ENCODE measurements at places on chromosomes 7 and 10.

- DNase-seq, result peak; percentile 22
Measured at GRCh38 chr10:116408719-116409118, 18.9 kb upstream of the PNLIPRP3 start.

DNA sequence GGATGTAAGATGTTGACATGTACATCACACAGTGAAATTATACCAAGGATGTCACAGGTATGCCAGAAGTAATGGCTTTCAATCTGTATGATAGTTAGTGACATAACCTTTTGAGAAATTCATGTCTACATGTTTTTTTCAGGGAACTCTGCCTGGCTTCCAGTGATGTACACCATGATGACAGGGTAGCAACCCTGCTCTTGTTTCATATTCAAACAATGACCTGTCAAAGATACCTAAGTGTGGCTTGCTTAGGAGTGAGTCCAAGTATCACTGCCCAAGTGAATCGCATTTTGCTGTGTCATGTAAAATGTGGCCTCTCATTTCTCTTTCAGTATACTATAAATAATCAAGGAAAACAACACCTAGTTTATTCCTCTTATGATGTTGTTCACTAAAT lies 205.8 kb upstream of the DKK1 start:
- no peak for DNase-seq

- no peak for DNase-seq
Measured at GRCh38 chr7:141295367-141295895, 221.6 kb downstream of the TMEM178B start.

DNA sequence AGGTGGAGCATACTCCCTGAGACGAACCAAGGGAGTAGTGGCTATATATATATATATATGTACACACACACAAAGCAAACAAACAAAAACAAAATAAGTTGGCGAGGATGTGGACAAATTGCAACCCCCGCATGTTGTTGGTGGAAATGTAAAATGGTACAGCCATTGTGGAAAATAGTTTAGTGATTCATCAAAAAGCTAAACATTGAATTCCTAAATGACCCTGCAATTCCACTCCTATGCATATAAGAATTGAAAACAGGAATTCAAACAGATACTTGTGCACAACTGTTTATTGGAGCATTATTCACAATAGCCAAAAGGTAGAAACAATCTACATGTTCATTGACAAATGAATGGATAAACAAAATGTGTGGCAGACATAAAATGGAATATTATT lies 407.9 kb downstream of the KCNMA1 start:
- no peak for DNase-seq

GRCh38 chr10:132777441-132777840 lies 8.5 kb downstream of the NKX6-2 start:
- no peak for DNase-seq

DNA sequence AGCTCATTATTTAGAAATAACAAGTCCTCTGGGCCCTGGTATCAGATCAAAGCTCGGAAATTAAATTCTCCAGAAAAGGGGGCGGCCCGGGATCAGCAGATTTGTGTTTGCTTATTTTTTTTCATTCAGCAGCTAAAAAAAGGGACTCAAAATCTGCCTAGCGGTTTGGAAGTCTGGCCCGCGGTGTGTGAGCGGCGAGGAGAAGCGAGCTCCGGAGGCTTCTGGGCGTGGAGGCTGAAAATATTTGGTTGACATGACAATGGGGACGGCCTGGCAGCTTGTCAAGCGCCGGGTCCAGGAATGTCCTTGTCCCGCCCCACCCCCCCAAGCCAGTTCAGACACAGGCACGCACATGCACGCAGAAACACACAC lies 43.4 kb downstream of the FOXL3 start:
- no peak for DNase-seq

- no peak for DNase-seq
Measured at GRCh38 chr7:27962273-27962672, 218.3 kb downstream of the JAZF1 start.

DNA sequence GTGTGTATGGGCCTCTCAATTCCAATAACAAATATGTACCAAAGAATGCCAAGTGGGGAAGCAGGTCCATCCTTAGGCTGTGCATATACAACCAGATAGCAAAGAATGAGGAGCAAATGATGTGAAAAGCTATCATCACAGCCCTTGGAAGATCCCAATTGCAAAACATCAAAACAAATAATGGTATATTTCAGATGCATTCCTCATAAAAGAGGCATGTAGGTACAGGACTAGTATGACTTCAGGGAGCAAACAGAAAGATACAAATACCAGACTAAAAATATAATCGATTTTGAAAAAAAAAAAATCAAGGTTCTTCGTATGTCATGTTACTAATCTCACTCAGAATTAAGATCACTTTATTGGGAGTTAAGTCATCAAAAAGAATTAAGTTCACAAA lies 18.5 kb upstream of the SPOCK2 start:
- no peak for DNase-seq

GRCh38 chr7:92723943-92724342 lies 112.4 kb downstream of the CDK6 start:
- peak; percentile 91 for DNase-seq

- DNase-seq, result no peak
Measured at GRCh38 chr7:143512488-143513340, 35.0 kb downstream of the TAS2R41 start.

DNA sequence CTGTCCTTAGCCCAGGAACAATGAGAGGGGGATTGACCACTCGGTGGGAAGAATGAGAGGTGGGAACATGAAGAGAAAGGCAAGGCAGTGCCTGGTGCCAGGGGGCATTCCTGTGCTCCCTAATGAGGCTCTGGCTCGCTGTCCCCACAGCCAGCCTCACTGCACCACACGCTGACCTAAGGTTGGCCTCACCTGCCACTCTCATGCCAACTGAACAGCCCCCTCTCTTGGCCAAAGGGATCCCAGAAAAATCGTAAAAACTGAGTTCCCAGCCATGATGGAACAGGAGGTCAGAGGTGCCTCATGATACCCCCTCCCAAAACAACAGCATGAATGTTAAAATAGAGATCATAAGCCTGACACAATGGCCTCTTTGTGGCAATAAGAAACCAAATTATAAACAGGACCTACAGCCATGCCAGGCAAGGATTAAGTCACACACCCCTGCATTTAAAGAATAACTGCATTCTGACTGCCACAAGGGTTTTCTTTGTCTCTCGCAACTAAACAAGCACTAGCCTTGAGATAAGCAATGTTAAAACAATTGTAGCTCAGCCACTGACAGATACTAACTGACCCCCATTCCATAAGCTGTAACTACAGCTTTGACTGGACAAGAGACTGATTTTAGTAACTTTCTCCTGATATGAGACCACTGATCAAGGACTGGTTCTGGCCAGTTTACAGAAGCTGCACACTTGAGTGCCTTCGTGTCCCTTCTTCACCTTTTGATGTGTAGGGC lies 149.2 kb downstream of the SH2D4B start:
- DNase-seq, result no peak

Data from inflammatory macrophage treated with lipopolysaccharide for 1 hour (primary cell).